ENCODE measurements at places on chromosomes 2 and 18.

GRCh38 chr2:214019229-214019972, 391.5 kb upstream of the VWC2L start:
- DNase-seq, result no peak

DNA sequence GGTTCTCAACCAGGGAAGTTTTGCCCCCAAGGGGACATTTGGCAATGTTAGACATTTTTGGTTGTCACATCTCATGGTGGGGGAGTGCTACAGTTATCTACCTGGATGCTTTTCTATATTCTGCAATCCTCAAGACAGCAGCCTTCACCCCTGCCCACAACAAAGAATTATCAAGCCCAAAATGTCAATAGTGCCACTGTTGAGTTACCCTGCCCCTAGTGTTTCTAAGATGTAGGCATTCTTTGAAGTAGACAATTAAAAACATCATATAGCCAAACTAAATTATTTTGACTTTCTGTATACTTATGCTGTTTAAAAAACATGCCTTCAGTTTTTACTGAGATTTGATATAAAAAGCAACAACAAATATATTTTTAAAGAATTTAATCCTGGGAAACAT, 48.0 kb downstream of the ABI2 start:
- DNase-seq, result no peak

- no peak for DNase-seq
Observed at GRCh38 chr18:49071317-49071716, 120.6 kb upstream of the SMAD7 start.

DNA sequence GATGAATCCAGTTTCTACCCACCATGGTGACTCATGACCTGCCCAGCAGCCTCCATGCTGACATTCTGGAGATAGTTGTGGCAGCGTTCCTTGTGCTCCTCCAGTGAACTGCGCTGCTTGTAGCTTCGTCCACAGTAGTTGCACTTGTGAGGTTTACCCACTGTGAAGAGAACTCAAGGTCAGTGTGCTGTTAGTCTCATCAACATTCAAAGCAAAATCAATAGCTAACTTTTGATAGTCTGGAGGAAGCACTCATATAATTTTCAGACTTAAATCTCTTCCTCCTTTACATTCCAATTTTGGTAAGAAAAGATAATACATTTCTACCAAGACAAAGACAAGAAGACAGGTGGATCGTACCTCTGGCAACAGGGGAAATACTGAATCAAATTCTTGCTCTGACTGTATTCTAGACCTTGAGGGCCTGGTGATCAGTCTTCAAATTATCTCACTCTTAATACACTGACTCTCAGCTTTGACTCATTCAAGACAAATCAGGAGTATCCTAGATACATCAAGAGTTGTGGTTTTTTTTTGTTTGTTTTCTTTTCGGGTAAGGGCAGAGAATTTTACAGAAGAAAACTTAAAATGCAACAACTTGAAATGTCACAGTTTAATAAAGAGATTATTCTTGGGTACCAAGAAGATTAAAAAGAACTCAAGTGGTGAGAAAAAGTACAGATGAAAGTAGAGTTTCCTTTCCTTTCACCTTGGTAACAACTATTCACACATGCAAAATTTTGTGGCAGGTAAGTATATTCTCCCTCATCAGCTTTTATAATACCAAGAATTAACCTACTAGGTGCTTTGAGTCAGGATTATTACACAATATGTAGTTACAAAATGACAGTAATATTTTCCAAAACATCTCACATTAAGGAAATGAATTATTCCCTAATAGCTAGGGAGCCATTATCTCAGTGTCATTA, 129.2 kb downstream of the IKZF2 start:
- DNase-seq, result no peak

DNA sequence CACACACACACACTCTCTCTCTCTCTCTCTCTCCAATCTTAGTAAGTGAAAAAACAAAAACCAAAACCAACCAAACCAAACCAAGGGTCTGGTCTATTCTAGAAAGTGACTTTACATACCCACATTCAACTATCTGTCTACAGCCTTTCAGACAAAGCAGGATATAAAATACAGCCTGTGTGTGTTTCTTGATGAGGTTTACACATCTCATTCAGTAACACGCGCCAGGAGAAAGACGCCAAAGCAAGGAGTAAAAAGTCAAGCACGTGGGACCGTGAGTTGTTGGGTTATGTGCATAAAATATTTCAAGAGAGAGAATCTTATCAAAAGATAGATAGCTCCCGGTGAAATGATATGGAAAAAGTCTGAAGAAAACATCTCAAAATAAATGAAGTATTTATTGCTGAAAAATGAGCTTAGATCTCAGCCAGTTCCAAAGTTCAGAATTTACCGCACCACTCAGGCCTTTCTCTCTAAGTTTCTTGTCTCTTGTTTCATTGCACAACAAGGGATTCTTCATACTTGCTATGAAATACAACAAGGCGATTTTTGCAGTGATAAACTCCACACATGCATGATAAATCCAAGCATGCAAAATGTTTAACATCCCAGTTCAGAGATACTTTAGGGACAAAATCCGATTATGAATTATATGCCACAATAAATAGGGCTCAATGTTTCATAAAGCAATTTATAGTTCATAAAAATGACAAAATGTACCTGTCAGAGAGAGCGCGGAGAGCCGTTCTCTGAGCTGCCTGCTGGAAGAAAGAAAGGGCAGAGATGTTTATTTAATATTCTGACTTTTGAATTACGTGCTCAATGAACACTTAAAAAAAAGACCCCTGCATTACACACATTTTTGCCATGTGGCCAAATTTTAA, 159.3 kb upstream of the REV1 start:
- DNase-seq, result no peak

GRCh38 chr2:25387876-25388449, 46.2 kb upstream of the DNMT3A start:
- no peak for DNase-seq

GRCh38 chr2:36336321-36336720, 19.3 kb upstream of the CRIM1 start:
- DNase-seq, result no peak

GRCh38 chr18:35143622-35144596, 96.9 kb upstream of the ZNF397 start:
- peak; percentile 51 for DNase-seq

- peak; percentile 11 for DNase-seq
Observed at GRCh38 chr2:215454519-215455246, 18.8 kb upstream of the FN1 start.

- DNase-seq, result no peak
Observed at GRCh38 chr18:34397286-34397896, 172.7 kb upstream of the NOL4 start.

- DNase-seq, result no peak
Observed at GRCh38 chr2:239550357-239550756, 149.5 kb upstream of the HDAC4 start.

All from BE2C (cell line).